ENCODE measurements at places on chromosomes 13 and 19.

GRCh38 chr19:10471909-10472308 lies 31.2 kb downstream of the KEAP1 start:
- DNase-seq: no peak

- DNase-seq: peak; percentile 86
Observed at GRCh38 chr13:23377983-23378632, 55.4 kb downstream of the SACS start.

DNA sequence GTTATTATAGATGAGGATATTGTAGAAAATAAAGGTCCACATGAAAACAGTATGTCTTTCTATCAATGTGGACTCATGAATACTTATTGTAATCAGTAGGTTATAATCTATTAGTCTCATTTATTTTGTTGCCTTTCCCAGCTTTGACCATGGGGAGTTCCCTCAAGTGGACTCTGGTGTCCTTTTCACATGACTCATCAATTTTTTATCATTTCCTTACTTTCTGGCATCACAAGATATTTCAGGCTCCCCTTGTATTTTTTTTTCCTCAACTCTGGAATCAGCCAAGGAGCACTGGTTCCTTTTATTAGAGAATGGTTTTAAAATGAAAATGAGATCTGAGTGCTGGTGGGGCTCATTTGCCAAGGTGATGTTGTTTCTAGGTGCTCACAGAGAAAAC lies 63.4 kb upstream of the DIAPH3 start:
- no peak for DNase-seq

- DNase-seq: no peak
Observed at GRCh38 chr19:1163283-1163933, 10.7 kb downstream of the SBNO2 start.

- DNase-seq: no peak
Observed at GRCh38 chr13:27825072-27825471, 32.8 kb downstream of the GSX1 start.

- no peak for DNase-seq
Observed at GRCh38 chr13:41344358-41344757, 33.3 kb downstream of the NAA16 start.

- DNase-seq: no peak
Observed at GRCh38 chr13:50955241-50955640, 45.6 kb downstream of the RNASEH2B start.

DNA sequence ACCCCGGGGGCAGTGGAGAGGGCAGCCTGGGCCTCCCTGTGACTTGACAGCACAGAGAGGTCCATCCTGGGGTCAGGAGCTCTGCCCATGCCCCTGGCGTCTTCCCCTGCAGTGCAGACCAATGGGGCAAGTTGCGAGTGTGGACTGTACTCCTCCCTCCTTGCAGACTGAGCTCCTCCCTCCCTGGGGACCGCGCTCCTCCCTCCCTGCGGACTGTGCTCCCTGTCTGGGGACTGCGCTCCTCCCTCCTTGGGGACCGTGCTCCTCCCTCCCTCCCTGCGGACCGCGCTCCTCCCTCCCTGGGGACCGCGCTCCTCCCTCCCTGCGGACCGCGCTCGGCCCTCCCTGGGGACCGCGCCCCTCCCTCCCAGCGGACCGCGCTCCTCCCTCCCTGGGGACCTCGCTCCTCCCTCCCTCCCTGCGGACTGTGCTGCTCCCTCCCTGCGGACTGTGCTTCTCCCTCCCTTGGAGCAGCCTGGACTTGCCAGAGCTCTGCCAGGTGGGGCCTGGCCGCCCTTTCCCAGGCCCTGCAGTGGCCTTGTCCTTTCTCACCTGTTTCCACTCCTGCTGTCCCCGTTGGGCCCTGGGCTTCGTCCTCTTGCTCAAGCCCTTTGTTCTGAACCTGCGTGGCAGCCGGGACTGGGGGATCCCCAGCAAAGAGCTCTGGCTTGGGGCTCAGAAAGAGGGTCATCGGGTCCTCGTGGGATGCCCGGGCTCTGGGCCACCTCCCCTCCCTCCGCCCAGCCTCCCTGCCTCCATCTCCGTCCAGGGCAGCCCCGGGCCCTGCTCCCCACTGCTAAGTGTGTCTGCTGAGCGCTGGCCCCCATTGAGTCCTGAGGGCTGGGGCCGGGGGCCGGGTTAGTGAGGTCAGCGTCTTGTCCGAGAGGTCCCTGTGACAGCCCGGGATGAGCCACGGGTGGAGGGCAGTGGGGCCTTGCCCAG lies 6.8 kb downstream of the GAMT start:
- DNase-seq: no peak

DNA sequence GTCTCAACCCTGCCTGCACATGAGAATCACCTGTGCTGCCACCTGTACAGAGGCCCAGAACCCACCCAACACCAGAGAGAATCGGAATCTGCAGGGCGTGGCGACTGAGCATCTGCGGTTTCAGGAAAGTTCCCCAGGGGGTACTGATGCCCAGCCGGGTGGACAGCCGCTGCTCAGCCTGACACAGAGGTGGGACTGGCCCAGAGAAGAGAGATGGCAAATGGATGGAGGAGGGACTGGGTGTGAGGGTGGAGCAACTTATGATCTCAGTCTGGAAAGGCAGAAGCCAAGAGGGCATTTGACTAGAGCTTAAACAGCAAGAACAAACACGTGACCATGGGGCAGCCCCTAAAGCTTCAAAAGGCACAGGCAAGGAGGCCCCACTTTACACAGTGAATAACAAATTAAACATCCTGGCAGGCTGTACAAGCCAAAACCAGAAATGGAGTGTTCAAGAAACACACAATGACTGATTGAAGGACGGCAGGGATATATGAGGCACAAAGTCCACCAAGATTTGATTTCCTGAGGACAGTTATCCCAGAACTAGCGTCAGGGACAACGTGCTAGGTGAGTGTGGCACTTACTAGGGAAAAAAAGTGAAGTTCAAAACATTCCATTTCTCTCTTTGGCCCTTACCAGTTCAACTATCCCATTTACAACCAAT lies 3.1 kb downstream of the RANBP3 start:
- DNase-seq: no peak

GRCh38 chr19:21256722-21257121 lies 72.5 kb downstream of the ZNF708 start:
- no peak for DNase-seq

DNA sequence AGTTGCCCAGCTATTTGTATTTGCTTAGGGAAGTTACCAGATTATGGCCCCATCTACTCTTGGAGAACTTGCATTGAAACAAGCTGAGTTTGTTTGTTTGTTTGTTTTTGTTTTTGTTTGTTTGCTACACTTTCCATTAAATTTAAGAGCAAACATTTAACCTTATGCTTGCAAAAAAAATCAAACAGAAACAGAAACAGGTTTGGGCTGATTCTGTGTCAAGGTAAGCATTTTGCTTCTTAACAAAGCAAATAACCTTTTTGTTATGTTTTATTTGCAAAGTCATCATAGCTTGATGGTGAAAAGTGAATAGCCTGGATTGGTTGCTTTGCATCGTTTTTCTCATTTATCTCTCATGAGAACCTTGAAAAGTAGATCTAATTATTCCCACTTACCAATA lies 531.8 kb downstream of the EFNB2 start:
- DNase-seq: no peak
